Activated CD8-positive, alpha-beta memory T cell treated with anti-CD3 and anti-CD28 coated beads, Interleukin-2, amount 50 U/mL, for 4 hours (primary cell): ENCODE measurements at places on chromosomes 2 and 18.

DNA sequence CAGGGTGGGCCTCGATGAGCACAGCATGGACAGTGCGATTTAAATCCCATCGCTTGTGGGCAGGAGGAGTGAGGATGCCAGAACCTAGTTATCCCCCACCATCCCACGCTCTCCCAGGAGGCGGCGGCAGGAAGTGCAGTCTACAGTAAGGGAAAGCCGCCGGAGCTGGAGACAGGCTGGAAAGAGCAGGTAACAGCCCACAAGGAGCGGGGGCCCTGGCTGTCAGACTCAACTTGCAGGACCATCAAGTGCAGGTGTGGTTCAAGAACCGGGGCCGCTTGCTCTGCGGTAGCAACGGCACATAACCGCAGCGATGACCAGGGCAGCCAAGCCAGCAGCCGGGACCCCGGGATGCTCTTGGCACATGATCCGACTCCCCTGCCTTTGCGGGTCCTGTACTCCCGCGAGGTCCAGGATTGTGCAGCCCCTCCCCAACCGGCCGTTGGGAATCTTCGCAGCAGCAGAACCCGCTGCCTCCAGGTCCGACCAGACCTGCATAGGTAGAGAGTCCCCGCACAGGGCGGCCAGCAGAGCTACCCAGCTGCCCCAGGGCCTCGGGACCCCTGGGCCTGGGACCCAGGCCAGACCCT lies 82.1 kb downstream of the BIN1 start:
- no peak for DNase-seq

DNA sequence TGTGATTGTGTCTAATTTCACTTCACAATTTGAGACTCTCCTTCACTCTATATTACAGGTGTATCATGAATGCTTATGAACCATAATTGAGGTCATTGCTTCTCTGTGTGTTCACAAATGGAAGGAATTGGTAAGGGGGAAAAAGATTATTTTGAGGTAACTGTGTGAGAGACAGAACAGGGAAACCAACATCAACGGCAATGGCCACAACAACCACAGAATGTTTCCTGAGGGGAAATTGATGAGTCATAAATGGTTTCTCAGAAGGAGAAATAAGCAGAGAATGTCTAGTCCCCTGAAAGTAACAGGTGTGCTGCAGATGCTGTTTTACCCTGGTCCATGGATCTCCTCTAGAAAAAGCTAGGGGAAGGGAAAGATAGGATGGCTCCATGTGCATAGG lies 361.2 kb upstream of the GALNT5 start:
- no peak for DNase-seq

DNA sequence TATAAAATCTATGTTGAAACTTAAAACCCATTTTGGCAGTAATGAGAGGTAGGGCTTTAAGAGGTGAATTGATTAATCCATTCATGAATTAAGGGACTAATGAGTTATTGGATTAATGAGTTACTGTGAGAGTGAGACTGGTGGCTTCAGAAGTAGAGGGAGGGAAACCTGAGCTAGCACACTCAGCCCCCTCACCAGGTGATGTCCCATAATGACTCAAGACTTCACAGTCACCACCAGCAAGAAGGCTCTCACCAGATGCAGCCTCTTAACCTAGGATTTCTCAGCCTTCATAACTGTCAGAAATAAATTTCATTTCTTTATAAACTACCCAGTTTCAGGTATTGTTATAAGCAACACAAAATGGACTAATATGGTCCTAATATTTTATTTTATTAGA lies 621.7 kb upstream of the ACVR2A start:
- DNase-seq, result no peak

GRCh38 chr2:219220652-219221402 lies 2.1 kb upstream of the ABCB6 start:
- DNase-seq, result no peak

DNA sequence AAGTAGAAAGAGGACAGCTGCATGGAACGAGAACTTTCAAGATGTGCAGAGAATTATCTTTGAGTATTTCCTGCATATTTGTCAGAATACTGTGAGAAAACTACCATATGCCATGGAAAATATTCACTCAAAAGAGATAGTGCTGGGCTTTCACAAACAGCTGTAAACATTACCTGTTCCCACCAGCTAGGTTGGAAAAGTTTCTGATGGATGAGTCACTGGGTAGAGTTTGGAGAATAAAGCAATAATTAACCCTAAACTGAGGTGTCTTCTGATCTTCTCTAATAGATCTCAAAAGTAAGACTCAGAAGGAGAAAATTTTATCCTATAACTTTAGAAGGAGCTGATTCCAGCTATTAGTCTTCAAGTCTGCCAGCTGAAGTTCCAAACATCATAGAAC lies 3.9 kb upstream of the FSIP2 start:
- no peak for DNase-seq

GRCh38 chr2:128611421-128612320 lies 293.0 kb upstream of the HS6ST1 start:
- DNase-seq, result no peak

DNA sequence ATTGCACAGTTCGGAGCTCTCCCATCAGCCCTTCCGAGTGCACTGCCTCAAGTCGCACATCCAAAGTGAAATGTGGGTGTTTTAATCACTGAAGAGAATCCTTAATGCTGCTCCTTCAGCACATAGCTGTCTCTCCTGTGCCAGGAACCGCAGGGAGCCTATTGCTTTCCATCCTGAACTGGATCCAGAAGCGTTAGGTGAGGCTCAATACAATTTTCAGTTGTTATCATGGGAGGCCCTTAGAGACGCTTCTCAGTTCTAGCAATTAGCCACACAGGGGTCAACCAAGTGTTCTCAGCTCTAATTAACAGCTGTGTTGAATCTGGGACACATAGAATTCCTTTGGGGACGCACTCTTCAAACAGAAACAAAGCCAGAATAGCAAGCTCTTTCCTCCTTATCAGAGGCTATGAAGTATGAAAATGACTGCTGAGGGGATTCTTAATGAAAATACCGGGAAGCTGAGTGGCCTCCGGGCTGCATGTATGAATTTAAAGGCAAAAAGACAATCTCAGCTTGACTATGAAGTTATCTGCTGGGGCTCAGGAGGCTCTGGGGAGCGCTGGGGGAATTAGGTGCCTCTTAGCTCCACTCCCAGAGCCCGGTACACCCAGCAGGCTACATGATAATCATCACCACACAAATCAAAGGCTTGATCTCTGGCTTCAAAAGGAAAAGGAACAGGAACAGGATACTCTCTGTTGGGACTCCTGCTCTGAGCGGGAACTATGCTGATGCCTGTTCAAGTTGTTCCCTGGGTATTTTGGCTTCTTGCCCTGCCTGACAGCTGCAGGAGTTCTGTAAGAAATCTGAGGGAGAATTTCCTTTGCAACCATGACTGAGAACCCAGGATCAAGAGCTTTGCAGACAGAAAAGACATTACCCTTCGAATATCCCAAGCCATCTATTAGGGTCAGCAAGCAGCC lies 55.4 kb upstream of the NCOA1 start:
- DNase-seq, result no peak

GRCh38 chr2:145815933-145816332 lies 1296.0 kb upstream of the ZEB2 start:
- no peak for DNase-seq

- DNase-seq, result no peak
Measured at GRCh38 chr18:23903971-23904370, 110.6 kb upstream of the TTC39C start.

DNA sequence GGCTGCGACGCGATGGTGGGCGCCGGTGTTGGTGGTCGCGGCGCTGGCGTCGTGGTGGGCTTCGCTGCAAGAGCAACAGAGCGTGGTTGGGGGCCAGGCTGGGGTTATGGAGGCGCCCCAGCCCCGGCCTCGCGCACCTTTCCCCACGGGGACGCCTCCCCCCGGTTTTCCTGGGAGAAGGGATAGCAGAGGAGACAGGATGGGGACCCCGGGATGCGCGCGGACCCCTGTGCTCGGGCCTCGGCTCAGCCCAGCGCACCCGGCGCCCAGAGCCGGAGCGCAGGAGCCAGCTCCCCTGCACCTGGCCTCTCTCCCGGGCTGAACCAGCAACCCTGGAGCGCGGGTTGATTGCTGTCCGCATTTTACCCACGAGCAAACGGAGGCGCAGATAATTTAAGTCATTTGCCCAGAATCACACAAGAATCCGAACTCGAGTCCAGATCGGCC lies 1.0 kb downstream of the CD8A start:
- DNase-seq, result peak; percentile 31
